Mammary epithelial cell (primary cell): ENCODE measurements at places on chromosomes 11 and 22. TPM values are rescaled to one million over a fixed set of nuclear protein-coding genes. Genes with fewer than 3 reads are reported as not detected.

- no peak for DNase-seq
Observed at GRCh38 chr11:73659961-73660360, 13.6 kb downstream of the PLEKHB1 start.

DNA sequence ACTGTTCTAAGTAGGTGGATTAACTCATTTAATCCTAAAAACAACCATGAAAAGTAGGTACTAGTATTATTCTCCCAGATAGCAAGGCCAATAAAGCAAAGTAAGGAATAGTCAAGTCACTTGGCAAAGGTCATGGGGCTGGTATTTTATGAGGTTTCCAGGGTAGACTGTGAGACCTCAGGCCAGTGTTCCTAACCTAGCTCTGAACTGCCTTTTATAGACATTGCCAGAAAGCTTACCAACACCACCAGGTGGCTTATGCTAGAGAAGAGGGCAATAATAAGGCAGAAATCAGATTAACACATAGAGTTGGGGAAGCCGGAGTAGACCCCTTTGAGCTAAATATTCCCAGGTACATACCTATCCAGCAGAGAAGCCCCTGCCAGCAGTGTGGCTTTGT is 490.9 kb upstream of the TENM4 start:
- no peak for DNase-seq

- no peak for DNase-seq
Observed at GRCh38 chr22:29710922-29711593, 8.7 kb upstream of the CABP7 start.

DNA sequence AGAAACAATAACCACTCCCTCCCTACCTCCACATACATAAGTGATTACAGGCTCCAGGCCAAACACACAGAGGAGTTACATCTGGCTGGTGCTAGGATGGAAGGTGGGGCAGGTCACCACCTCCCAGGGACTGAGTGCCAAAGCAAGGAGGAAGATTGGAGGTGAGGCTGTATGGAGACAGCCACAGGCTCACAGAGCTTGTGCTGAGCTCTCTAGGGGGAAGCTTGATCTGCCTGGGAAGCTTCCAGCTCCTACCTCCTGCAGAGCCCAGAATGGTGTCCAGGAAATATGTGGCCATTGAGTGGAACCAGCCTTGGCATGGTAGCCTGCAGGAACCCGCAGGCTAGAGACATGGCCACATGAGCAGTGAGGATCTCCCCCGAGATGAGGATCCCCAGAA is 3.6 kb upstream of the MED15 start:
- peak; percentile 45 for DNase-seq

DNA sequence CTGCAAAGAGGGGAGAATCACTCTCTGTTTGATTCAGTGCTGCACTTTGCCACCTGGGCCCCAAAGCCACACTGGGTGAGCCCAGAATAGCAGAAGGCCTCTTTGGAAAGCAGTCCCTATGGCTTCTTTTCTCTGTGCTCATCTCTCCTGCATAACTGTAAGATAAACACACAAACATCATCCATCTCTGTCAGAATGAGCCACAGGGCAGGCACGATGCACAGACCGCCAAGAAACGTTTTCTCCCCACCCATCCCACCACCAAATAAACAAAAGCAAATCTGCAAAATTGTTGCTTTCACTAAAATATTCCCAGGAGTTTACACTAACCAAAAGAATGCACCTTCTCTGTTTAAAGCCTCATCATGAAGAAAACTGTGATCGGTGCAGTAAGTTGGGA is 196.4 kb upstream of the POU2AF2 start:
- no peak for DNase-seq

DNA sequence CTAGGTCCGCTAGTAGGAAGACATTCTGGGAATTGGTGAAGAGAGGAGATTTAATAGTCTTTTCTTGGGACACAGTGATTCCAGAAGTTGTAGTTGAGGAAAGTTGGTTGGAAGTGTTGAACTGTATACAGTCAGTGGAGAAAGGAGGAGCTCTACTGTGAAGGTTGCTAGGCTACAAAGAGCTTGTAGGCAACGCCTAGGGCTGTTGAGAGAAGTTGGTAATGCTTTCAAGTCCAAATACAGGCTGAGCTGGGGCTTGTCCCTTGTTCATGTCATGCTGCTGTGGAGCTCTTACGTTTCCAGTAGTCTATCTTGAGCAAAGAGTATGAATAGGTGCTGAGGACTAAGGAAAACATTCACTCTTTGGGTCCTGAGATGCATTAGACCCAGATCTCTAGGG is 1.1 kb downstream of the TBCEL start:
- peak; percentile 38 for DNase-seq

GRCh38 chr11:59186130-59186594 is 14.2 kb downstream of the DTX4 start:
- peak; percentile 11 for DNase-seq

- peak; percentile 60 for DNase-seq
Observed at GRCh38 chr11:64996710-64997380, at the start of gene BATF2. BATF2 (minus strand) TSS chr11:64996971; CDS start chr11:64996914, 57 bp downstream.

DNA sequence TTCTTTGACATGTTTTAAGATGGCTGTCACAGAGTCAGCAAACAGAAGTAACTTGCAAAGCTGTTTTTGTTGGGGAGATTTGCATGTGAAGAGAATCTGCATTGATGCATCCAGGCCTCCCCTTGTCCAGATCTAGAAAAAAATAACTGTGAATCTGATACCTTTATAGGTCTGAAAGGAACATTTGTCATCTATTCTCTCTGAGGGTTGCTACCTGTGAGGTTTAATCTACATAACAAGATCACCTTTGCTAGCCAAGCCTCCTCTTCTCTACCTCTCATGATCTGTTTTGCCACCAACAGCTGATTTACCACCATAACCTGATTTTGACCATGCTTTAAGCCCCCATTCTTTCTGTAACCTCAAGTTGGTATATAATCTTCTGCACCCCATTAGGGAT is 47.2 kb upstream of the SLC5A12 start:
- DNase-seq = no peak

GRCh38 chr11:72724851-72725723 is 27.1 kb downstream of the ARAP1 start:
- peak; percentile 60 for DNase-seq

- no peak for DNase-seq
Observed at GRCh38 chr11:133951327-133952198, 5.2 kb downstream of the IGSF9B start.

GRCh38 chr11:45238724-45239123 is 47.4 kb downstream of the SYT13 start:
- peak; percentile 31 for DNase-seq

Gene BSCL2
- total RNA-seq = 44.2 TPM

Gene ARHGAP42
- 17.0 TPM for total RNA-seq

Gene FXYD6
- 0.21 TPM in 1 of 2 replicates, not detected in the other for total RNA-seq

Gene OR52W1
- total RNA-seq = not detected in 2 replicates

Gene AQP11
- total RNA-seq = 0.67 TPM

Gene CNGA4
- total RNA-seq = 0.17 TPM

Gene LARGE2
- 22.0 and 42.3 TPM in 2 replicates for total RNA-seq

Gene PLAAT3
- total RNA-seq = 1.8 and 2.7 TPM in 2 replicates
